Cerebellar nuclear complex (tissue), 1 donor: ENCODE measurements at places on chromosomes 6 and 20.

GRCh38 chr6:3755637-3756545 lies 4.4 kb upstream of the PXDC1 start:
- no peak for DNase-seq

DNA sequence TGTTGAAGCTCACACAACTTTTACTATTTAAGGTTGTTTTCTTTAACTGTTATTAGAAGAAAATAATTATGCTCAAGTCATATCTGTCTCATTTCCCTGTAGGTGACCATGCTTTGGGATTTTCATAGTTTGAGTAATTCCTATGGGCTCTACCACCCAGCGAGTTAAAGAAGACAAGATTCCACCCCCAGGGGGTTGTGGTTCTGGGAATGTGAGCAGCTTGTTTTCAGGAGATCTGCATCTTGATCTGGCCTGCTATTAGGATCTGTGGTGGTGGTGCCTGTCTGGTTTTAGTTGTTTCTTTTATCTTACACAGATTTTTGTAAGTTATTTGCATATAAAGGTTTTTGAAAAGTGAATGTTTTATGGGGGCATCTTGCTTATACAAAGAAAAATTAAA lies 20.2 kb upstream of the REV3L start:
- DNase-seq = no peak

DNA sequence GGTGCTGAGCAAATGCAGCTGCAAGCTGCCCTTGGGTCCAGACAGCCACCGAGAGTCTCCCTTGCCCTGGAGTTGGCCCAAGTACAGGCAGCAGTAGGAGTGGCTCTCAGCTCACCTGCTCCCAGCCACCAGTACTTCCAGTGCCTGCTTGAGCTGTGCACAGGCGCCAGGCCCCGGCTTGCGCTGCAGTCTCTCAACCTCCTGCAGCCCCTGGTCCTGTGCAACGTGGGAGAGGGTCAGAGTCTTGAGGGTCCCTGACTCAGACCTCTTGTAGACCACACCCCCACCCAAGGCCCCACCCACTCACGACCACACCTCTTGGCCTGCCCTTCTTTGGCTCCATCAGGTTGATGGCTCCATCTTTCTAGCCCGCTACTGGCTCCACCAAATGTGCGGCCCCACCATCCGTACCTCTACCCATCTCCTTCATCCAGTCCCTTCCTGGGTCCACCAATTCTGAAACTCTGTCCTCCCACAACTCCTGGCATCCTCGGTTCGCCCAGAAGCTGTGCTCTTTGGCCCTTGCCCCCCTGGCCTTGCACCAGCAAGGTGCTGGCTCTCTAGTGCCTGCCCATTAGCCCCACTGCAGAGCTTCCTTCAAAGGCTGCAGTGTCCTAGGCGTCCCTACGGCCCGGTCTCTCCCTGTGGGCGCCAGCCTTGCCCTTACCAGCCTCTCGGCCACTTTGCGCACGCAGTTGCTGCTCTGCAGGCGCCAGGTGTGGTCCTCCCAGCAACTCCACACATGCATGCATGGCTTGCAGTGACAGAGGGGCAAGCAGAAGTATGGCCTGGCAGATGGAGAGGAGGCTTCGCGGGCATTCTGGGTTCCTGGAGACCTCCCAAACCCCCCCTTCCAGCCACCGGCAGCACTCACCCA lies 16.5 kb upstream of the SPAG4 start:
- DNase-seq = no peak

- peak; percentile 12 for DNase-seq
Observed at GRCh38 chr6:31399589-31400466, 3.6 kb upstream of the MICA start.

- no peak for DNase-seq
Observed at GRCh38 chr6:82385546-82385945, 21.9 kb downstream of the TPBG start.

DNA sequence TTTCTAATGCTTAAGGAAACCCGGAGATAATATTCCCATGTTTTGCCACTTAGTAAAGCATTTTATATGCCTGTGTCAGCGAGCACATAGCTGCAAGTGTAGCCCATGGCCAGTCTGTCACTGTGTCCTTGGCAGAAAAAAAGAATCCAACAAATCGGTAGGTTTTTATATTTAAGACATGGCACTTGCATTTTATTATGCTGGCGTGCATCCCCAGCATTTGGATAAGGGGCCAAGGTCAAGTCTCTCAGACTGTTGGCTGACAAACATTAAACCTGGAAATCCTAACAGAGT lies 1.2 kb upstream of the ZNF184 start:
- no peak for DNase-seq

GRCh38 chr20:46031701-46032254 lies 2.8 kb downstream of the SLC12A5 start:
- peak; percentile 61 for DNase-seq
